ENCODE measurements at places on chromosomes 2 and 18.

- DNase-seq = no peak
Observed at GRCh38 chr2:207132019-207132418, 33.7 kb downstream of the KLF7 start.

GRCh38 chr2:146108993-146109392 lies 1589.1 kb upstream of the ZEB2 start:
- no peak for DNase-seq

DNA sequence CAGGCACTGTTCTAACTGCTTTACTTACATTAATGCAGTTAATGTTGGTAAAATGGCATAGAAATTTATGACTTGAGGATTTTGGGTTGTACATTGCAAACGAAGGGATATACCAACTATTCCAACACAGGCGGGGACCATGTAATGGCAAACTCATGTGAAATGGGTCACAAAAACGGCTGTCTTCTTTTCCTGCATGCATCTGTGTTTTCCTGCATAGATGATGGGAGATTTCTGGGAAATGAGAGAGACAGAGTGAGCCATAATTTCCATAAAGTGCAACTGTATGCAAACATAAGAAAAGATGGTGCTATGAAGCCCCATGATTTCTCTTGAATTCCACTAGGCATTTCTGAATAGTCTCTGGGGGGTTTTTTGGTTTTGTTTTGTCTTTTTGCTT lies 82.3 kb downstream of the ALPK2 start:
- DNase-seq = no peak

DNA sequence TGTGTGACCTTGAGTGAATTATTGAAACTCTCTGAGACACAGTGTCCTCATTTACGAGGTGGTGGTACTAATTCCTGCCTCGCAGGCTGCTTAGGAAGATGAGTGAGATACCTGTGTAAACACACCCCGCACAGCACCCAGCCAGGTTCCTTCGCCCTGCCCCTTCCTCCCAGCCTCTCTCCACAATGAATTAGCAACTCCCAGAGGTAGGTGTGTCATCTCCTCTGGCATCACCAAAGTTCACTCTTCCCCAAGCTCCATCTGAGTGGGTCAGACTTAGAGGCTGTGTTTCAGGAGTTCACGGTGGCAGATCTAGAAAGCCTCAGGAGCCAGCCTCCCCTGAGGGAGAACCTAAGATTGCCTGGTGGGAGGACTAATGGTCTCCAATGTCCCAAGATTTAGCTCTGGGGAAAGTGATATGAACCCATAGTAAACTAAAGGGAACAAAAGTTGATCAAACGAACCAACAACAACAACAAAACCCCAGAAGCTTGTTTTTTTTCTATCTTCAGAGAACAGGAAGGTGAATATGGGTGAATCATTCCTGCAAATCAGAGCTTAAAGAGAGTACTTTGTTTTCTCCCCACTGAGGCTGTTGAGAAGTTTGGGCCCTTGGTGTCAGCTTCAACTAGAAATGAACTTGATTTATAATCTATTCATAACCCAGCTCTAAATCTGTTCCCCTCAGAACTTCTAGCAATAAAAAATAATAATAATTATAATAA lies 44.4 kb upstream of the NRP2 start:
- DNase-seq = no peak

DNA sequence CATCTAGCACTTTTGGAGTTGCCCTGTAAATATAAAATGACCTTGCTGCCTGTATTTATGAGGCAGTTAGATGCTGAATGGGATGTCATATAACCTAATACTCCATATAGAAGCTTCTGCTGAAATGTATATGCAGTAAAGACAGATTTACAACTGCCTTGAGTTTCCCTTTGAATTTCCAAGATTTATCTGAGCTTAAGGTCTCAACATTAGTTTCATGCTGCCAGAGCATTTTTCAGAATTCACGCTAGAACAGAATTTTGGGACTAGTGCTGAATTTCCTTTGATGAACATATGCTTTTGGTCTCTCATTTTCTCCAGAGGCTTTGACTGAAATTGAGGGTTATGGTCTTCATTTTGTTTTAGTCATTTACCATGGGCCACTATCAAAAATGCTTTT lies 254.7 kb upstream of the FANCL start:
- no peak for DNase-seq

DNA sequence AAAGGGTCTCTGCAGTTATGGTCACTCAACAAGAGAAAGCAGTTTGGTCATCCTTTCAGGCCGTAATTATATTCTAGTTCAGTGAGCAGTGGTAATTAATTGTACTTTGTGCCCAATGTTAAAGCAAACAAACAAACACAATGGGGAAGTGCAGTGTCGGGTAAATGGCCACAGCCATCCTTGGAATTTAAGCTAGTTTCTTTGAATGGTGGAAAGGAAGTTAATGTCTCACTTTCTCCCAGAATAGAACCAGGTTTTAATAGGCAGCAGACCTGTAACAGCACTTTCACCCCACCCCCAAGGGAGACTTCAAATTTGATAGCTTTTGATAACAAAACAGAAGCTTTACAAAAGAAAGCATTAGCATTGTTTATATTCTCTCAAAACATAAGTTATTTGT lies 20.0 kb upstream of the ITGAV start:
- no peak for DNase-seq

DNA sequence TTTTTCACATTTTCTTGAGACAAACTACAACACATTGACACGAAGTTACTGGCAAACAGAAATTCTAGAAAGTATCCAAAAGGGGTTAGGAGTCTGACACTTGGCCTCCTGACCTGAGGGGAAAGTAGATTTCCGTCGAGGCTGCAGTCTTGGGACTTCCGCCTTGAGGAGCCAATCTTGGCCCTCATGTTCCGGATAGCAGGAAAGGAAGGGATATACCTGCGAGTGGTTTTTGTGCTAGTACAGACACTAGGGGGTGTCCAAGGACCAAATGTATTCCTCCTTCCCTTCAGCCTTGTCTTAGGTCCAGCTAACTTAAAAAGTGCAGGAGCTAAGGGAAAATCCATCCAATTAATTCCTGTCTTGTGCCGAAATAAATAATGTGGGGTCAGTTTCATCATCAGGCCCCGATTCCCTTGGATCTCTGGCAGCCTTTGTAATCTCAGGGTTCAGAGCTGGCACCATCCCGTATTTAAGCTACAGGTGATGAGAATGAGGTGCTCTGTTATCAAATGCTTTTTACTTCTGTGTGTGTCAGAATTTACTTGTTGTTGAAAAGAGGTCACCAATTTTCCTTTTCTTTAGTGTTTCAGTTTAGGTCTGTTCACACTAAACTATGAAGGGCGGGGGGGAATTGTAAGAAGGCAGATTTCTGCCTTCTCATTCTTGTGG lies 330.2 kb upstream of the FANCL start:
- no peak for DNase-seq

- DNase-seq = no peak
Observed at GRCh38 chr18:7901657-7902056, 334.5 kb downstream of the PTPRM start.

DNA sequence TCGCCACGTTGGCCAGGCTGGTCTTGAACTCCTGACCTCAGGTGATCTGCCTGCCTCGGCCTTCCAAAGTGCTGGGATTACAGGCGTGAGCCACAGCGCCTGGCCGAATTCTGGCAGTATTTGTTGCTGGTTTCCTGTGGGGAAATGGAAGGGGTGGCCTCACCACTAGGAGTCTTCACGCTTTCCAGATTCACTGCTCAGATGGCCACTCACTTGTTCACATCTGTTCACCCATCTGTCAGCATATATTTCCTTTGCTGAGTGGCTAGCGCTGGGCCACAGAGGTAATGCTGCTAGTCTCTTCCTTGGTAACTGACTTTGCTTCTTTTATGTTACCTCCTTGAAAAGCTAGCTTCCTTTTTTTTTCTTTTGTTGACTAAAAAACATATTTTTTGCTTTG lies 27.2 kb downstream of the TMEM177 start:
- no peak for DNase-seq

GRCh38 chr2:24365051-24365450 lies 4.7 kb upstream of the ITSN2 start:
- DNase-seq = no peak

GRCh38 chr2:85095094-85095493 lies 38.1 kb upstream of the TCF7L1 start:
- no peak for DNase-seq

DNA sequence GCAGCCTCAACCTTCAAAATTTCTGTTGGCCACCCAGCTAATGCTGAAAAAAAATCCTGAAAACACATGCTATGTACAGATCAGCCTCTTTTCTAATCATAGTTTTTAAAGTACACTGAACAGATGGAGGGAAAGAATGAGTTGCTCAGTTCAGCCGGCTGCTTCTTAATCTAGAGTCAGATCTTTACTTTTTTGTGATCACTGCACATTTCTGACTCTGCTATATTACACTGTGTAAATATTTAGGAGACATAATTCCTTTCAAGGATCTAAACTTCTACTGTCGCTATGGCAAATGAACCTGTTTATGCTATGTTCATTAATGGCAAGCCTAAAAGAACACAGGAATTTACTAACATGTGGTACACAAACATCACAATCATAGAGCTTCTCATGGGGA lies 114.2 kb downstream of the SRBD1 start:
- DNase-seq = no peak

DNA sequence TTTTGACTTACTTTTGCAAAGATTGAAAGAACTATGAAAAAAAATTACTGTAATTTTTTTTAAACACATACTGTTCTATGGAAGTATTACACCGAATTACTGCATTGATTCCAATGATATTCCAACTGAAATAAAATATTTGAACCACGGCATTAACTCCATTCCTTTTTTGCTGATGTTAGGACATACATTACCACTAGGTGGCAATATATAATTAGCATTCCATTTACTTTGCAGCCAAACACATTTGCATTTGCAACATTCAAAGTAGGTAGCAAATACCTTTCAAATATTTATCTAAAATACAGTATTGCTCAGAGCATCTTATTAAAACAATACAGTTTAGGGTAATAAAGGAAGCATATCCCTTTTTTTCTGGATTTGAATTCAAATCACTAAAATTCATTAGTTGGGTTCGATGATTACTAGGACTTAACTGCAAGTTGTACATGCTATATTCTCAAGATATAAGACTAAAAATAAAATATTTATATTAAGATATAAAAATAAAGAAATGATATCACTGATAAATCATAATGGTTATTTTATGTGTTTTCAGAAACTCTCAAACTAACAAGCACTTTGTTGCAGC lies 31.3 kb downstream of the LANCL1 start:
- DNase-seq = no peak
